ENCODE measurements at places on chromosomes 2 and 18.

- no peak for DNase-seq
Observed at GRCh38 chr2:161418715-161419637, 2.9 kb downstream of the TBR1 start.

GRCh38 chr2:112841295-112842044, 4.9 kb upstream of the IL1B start:
- DNase-seq, result no peak

GRCh38 chr18:32754508-32755263, 18.1 kb downstream of the KLHL14 start:
- DNase-seq, result no peak

DNA sequence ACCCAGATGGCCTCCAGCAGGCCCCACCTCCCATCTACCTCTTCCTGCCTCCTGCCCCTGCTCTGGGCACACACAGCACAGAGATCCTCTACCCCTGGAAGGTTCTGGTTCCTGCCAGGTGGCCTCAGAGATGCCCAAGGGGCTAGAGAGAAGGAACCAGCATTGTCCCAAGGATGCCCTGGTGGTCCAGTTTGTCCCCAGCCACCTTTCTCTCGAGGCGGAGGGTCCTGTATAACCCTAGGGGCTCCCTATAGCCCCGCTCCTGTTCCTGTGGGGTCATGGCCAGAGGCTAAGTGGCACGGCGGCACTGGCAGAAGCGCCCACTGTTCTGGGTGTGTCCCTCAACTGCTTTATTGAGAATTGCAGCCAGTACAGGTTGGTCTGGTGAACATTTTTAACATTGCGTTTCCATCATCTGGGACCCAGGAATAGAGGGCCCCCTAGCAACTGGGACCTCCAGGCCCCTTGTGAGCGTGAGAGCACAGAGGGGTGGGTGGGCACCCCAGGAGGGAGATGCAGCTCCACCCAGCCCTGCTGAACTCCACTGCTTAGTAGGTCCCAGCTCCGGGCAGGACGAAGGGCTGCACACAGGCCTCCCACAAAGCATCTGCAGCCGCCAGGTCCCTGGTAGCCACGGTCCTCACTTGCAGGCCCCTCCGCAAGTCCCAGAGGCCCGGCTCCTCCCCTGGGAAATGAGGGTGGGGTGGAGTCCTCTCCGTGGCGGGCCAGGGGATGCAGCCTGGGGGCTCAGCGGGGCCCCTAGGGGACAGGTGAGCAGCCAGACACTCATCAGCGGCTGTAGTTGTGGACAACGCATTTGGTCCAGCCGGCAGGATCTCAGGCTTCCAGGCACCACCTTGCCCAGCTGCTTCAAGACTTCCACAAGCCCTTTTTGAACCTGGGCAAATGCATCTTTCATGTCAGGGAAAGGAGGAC, 33.1 kb downstream of the GPC1 start:
- DNase-seq, result no peak

- no peak for DNase-seq
Observed at GRCh38 chr18:44410740-44411139, 269.9 kb upstream of the SETBP1 start.

- no peak for DNase-seq
Observed at GRCh38 chr2:26178746-26179436, 6.0 kb downstream of the GAREM2 start.

DNA sequence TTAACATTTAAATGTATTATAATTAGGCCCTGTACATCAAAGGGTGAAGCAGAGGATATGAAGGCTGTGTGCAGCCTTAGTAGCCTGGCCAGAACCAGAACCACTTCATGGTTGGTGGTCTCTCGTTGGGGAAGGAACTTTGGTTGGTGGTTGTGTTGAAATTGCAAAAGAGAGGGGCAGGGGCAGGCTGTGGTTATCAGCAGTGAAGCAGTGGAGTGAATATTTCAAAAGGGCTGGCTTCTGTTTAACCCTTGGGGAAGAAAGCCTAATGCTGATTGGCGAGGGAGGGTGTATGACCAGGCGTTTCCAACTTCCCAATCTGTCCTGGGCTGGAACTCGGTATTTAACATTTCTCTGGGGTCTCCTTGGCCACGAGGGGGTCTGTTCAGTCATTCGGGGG, 51.2 kb upstream of the LYPD6B start:
- no peak for DNase-seq

- DNase-seq, result no peak
Observed at GRCh38 chr2:162280654-162281053, 37.4 kb upstream of the FAP start.

DNA sequence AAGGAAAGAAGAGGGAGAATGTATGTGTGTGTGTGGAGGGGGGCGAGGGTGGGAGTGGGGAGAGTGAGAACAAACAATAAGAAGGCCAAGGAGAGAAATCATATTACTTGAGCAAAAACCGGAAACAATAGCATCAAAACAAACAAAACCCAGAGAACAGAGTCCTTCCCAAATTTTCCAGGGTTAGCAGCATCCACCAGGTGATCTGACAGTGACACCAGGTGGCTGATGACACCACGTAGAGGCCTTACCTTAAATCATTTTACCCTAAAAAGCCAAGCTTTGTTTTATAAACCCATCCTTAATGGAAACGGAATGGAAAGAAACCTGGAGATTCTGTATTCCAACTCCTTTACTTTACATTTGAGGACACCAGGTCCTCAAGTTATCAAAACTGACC, 42.9 kb downstream of the CDCA7 start:
- DNase-seq, result no peak

- no peak for DNase-seq
Observed at GRCh38 chr2:53530126-53530525, 237.5 kb upstream of the CHAC2 start.
